NCI-H460 (cell line): ENCODE measurements at places on chromosomes 13 and 19. TPM values are rescaled to one million over a fixed set of nuclear protein-coding genes. Genes with fewer than 3 reads are reported as not detected.
A peak's percentile ranks its signal among the peaks of the same experiment; 100 is the strongest.

EDDM13 gene
- not detected in 2 replicates for total RNA-seq

INSL3 gene
- total RNA-seq = not detected in 2 replicates

SACS gene
- total RNA-seq = 30.1 and 35.7 TPM in 2 replicates

ZNF701 gene
- 10.5 and 11.3 TPM in 2 replicates for total RNA-seq

LILRB3 gene
- total RNA-seq = not detected in 2 replicates

ZNF835 gene
- not detected in 2 replicates for total RNA-seq

AKAP8 gene
- 15.3 and 17.9 TPM in 2 replicates for total RNA-seq

MED29 gene
- 20.8 and 22.5 TPM in 2 replicates for total RNA-seq

- DNase-seq = no peak
These were observed 121.4 kb downstream of the MIPEP start for GRCh38 chr13:23767838-23768237.

DNA sequence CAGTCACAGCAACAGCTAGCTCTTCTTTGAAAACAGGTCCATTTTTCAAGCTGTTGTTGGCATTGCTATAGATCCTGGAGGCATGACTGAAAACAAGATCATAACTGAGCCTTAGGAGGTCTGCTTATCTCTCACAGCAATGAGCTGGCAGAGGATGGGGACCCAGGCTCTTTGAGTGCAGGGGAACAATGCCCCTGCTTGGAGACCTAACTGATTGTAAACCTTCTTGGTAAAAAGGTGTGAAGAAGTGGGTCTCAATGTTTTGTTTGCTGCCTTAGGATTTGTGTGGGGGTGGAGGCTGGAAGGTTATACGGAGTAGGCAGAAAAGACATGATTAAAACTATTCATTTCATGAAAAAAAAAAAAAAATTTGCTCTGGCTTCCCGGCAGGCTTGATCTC, 94.6 kb downstream of the EFNB2 start:
- no peak for DNase-seq

DNA sequence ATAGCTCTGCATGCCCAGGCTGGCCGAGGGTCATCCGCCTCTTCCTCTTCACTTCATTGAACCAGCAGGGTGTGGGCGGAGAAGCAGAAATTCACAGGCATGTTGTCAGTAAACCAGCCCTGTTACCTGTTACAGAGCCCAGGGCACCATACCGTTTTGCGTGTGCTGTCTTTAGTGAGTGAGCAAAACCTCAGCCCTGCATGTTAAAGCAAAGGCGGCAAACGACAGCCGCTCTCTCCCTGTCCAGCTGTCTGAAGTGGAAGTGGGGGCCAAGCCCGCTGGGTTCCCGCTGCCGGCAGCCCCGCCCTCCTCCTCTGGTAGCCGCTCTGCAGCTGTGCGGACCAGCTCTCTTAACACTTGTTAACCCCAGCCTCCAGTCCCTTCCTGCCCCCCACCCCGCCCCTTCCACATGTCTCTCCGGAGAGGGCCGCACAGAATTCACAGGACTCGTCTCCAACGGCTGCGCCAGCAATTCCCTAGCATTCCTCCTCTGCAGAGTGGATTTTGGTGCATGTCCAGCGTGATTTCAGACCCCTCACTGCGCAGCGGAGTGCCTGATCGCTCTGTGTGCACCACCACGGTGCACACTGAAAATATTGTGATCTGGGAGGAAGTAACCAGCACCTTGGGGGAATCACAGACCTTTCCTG, 12.7 kb downstream of the KLHL26 start:
- DNase-seq = peak; percentile 40

- no peak for DNase-seq
These were observed 108.5 kb downstream of the RGCC start for GRCh38 chr13:41565846-41566245.

GRCh38 chr19:530134-531008, 1.2 kb upstream of the CDC34 start:
- DNase-seq = no peak

- DNase-seq = no peak
These were observed at the start of the genes OR7A5 and OR7C1 for GRCh38 chr19:14835011-14835410. TSS of gene OR7A5 (minus strand) at chr19:14835185. CDS start at chr19:14828241, 6,944 bp downstream. TSS of gene OR7C1 (minus strand) at chr19:14835185. CDS start at chr19:14800136, 35,049 bp downstream.

- DNase-seq = no peak
These were observed at the start of gene ZNF625 for GRCh38 chr19:12156223-12157058. TSS of gene ZNF625 (minus strand) at chr19:12156734. CDS start at chr19:12156558, 176 bp downstream.

GRCh38 chr13:111119966-111120365, 4.9 kb downstream of the ARHGEF7 start:
- DNase-seq = no peak

GRCh38 chr19:48445256-48445605, 552 bp upstream of the GRWD1 start:
- DNase-seq = peak; percentile 43

DNA sequence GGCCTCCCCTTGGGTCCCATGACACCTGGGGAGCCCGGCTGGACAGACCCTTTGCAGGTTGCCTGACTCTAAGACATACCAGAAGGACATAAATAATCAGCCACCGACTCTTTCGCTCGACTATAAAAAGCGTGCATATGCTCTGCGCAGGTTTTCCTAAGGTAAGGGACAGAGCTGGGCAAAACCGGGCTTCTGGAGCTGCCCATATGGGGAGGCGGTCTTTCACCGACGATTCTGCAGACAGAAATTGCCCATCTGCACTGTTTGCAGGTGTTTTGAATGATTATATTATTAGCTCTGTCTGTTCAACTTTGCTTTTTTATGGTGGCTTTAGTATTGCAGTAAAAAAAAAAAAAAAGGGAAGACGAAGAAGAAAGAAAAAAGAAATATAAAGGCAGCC, 347.2 kb downstream of the TSHZ3 start:
- no peak for DNase-seq

DNA sequence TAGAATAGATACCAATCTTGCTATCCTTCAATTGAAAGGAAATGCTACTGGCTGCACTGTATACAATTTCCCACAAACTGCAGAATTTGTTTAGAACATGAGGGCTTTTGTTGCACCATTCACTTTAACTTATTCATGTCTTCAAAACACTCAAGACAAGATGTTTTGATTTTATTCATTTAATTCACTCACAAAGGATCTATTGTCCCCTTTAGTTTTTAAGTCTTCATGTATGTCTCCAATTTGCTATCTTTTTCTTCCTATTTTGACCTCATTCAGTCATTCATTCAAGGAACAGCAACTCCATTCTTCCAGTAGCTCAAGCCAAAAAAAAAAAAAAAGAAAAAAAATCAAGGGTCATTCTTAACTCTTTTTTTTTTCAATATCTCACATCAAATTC, 130.6 kb upstream of the SOX21 start:
- no peak for DNase-seq

DNA sequence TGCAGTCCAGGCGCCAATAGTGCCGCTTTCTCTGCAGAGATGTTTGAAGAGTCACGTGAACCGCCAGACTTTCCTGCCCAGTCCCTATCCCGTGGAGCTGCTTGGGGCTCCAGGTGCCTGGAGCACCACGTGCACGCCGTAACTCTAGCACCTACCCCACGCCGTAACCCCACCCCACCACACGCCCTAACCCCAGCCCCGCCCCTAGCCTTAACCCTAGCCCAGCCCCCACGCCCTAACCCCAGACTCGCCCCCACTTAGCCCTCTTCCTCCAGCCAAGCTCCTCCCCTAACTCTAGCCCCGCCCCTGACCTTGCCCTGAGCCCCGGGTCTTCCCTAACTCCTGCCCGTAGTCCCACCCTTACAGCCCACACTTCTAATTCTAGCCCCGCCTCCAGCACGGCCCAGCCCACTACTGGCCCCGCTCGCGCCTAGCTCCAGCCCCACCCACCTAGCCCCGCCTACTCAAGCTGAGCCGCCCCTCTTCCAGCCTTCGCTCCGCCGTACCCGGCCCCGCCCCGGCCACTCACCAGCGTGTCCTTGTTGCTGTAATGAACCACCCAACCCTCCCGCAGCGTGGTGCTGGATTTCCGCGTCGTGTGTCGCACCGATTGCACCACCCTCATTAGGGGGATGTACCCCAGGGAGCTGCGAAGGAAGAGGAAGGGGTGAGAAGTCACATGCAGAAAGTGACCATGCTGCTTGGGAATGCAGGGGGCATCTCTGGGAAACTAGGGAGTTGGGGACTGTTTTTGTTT, 19.5 kb downstream of the PRKD2 start:
- peak; percentile 69 for DNase-seq

GRCh38 chr19:5545984-5546383, 21.8 kb downstream of the TINCR start:
- no peak for DNase-seq

DNA sequence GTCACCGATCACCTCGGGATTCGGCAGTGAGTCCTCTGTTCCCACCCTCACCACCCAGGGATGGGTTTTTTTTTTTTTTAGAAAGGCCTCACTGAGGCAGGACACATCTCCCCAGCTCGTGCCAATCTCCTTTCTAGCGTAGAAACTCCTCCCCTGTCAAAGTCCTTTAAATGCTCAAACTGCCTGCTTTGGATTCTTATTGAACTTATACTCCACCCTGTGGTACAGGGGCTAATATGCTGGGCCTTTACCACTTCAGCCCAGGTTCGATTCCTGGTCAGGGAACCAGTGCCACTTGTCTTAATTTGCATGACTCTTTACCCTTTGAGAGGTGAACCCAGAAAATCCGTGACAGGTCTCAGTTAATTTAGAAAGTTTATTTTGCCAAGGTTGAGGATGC, 8.3 kb upstream of the ZNF14 start:
- DNase-seq = no peak

GRCh38 chr19:45125975-45126493, 33.1 kb downstream of the PPP1R37 start:
- peak; percentile 35 for DNase-seq

GRCh38 chr13:91273675-91274074, 73.8 kb upstream of the MIR17HG start:
- no peak for DNase-seq

- DNase-seq = no peak
These were observed 979.6 kb upstream of the SPRY2 start for GRCh38 chr13:81320516-81320915.

GRCh38 chr13:44504116-44504515, 72.0 kb downstream of the TSC22D1 start:
- no peak for DNase-seq

DNA sequence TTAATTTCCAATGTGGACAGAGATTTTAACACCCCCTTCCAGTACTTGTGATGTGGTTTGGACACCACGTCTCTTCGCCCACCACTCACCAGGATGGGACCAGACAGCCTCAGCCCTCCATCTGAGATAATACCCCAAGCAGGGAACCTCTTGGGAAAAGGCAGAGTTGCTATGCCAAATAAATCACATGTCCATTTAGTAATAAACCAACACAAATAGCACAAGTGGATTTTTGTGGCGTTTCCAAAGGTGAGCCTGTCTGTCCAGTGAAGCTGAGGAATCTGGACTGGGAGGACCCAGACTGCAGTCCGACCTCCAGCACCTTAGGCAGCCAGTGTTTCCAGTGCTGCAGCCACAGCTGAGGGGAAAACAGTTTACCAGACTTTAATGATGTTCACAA, 34.1 kb upstream of the GAS6 start:
- DNase-seq = no peak

GRCh38 chr13:46516599-46517338, 36.2 kb upstream of the LRCH1 start:
- DNase-seq = no peak
